ENCODE measurements at places on chromosomes 16 and 17. TPM values are rescaled to one million over a fixed set of nuclear protein-coding genes. Genes with fewer than 3 reads are reported as not detected.

DNA sequence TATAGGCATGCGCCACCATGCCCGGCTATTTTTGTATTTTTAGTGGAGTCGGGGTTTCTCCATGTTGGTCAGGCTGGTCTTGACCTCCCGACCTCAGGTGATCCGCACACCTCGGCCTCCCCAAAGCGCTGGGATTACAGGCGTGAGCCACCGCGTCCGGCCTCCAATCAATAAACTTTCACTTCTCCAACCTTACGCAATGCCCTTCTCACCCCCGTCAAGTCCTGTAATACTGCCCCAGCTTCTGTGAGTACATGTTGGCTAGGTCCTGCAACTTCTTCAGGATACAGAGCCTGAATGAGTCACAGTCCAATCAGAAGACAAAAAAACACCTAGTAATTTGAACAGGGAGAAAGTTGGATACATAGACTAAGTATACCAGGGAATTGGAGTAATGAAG, 47.1 kb upstream of the PHOSPHO1 start:
- no peak overlapping the region for H3K27ac ChIP-seq
- no peaks in the 10 kb centered on the region for H3K27me3 ChIP-seq
- no peaks in the 10 kb centered on the region for H3K4me1 ChIP-seq

CLCN7 gene
- 91.2 TPM for polyA plus RNA-seq

PNMT gene
- 11.7 TPM for polyA plus RNA-seq

TMEM238L gene
- not detected for polyA plus RNA-seq

- H3K4me3 ChIP-seq = no peak overlapping the region
- H3K27me3 ChIP-seq = no peaks in the 10 kb centered on the region
- H3K4me1 ChIP-seq = no peaks in the 10 kb centered on the region
Measured at GRCh38 chr17:9286434-9286833, 265.1 kb downstream of the NTN1 start.

DNA sequence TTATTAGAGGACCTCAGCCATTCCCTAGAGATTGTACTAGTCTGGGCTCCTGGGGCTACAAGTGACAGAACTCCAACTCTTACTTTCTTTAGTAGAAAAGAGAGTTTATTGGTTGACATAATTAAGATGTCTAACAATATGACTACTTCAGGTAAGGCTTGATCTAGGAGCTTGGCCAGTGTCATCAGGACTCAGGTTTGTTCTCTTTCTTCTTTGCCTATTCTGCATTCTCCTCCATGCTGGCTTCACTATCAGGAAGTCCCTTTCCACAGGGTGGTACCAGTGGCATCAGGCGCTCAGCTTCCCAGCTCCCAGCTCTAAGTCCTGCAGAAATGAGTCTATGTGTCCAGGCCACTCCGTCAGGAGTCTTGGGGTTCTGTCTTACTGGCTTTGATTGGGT, 286.1 kb upstream of the EEF2KMT start:
- no peak overlapping the region for H3K4me3 ChIP-seq
- H3K36me3 ChIP-seq = no peaks in the 10 kb centered on the region
- no peaks in the 10 kb centered on the region for H3K27me3 ChIP-seq
- DNase-seq = no peak
- H3K4me1 ChIP-seq = no peaks in the 10 kb centered on the region
- no peak overlapping the region for H3K27ac ChIP-seq

- no peaks in the 10 kb centered on the region for H3K36me3 ChIP-seq
- no peaks in the 10 kb centered on the region for H3K27me3 ChIP-seq
- H3K4me1 ChIP-seq = no peaks in the 10 kb centered on the region
- H3K27ac ChIP-seq = peak overlapping the region; percentile 25
- no peak overlapping the region for H3K4me3 ChIP-seq
Measured at GRCh38 chr16:87966685-87967185, 15.5 kb downstream of the BANP start.

BIRC5 gene
- 0.53 TPM for polyA plus RNA-seq

DNA sequence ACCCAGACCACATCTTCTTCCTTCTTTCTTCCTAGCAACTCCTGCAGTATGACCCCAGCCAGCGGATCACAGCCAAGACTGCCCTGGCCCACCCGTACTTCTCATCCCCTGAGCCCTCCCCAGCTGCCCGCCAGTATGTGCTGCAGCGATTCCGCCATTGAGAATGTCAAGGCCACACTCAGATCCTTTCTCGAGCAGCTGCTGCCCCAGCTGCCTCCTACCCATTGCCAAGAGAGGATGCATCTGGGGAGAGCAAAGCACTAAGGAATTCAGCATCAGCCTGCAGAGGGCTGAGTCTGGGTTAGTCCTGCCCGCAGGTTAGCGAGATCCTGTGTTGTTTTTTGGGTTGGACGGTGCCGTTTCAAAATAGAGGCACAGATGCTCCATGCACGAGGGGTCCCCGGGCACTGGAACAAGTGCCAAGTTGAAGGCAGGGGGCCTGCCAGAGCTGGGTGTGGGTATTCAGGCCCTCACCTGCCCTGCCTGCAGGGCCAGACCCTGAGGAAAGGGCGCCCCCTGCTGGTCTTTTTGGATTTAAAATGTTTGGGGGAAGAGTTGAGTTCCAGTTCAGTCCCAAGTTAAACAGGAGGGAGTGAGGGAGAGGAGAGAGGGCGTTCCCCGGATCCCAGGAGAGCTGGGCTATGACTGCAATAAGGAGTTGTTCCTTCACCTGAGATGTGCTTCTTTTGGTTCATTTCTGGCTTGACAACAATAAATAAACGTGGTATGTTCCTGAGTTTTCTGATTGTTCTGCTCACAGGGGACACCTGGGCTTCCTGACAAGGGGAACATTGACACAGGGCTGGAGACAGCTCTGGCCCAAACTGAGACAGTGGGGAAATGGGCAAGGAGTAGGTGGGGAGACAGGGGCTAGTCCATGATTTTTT, 4.9 kb downstream of the CDK3 start:
- peak; percentile 86 for DNase-seq
- no peaks in the 10 kb centered on the region for H3K27me3 ChIP-seq
- no peak overlapping the region for H3K27ac ChIP-seq
- no peak overlapping the region for H3K4me3 ChIP-seq
- no peaks in the 10 kb centered on the region for H3K36me3 ChIP-seq

- no peaks in the 10 kb centered on the region for H3K36me3 ChIP-seq
- no peaks in the 10 kb centered on the region for H3K4me1 ChIP-seq
- H3K27ac ChIP-seq = no peak overlapping the region
Measured at GRCh38 chr17:47797797-47798196, 23.8 kb downstream of the OSBPL7 start.

DNA sequence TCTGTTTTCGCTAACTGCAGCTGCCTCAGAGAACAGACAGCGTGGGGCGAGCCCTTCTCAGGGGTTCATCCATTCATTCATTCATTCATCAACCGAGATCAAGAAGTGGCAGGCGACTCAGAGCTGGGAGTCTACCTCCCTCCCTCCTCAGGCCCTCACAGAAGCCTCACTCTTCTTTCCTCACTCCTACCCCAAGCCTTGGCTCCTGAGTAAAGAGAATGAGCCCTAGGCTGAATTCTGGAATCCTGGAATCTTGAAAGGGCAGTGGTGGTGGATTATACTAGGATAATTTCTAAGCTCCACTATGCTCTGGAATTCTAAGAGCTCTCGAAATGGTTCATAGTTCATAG, 2.3 kb upstream of the DLX3 start:
- no peak for DNase-seq
- no peaks in the 10 kb centered on the region for H3K27me3 ChIP-seq
- no peaks in the 10 kb centered on the region for H3K36me3 ChIP-seq
- H3K4me3 ChIP-seq = no peak overlapping the region
- peaks cover 10% of the 10 kb centered on the region for H3K4me1 ChIP-seq

GRCh38 chr16:82874271-82874670, 247.5 kb downstream of the CDH13 start:
- H3K27me3 ChIP-seq = no peaks in the 10 kb centered on the region
- H3K4me1 ChIP-seq = no peaks in the 10 kb centered on the region
- H3K4me3 ChIP-seq = no peak overlapping the region

PRR35 gene
- 0.72 TPM for polyA plus RNA-seq

DNA sequence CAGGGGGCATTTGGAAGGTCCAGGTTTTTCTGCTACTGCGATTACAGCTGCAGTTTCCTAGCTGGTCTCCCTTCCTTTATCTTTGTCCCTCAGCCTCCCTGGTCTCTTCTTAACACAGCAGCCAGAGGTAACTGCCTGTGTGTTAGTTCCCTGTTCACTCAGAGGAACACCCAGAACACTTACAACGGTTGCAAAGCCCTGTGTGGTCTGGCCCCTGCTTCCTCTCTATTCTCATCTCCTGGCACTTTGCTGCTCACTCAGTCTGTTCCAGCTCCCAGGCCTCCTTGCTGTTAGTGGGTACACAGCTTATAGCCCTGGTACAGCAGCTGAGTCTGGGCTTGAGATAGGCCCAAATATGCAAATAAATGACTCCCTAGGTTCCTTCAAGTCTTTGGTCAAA, 16.4 kb downstream of the NTN1 start:
- no peak overlapping the region for H3K4me3 ChIP-seq
- H3K36me3 ChIP-seq = no peaks in the 10 kb centered on the region
- no peaks in the 10 kb centered on the region for H3K4me1 ChIP-seq
- no peaks in the 10 kb centered on the region for H3K27me3 ChIP-seq
- no peak overlapping the region for H3K27ac ChIP-seq

GRCh38 chr16:87149051-87149450, 168.1 kb downstream of the C16orf95 start:
- H3K27me3 ChIP-seq = no peaks in the 10 kb centered on the region
- H3K4me3 ChIP-seq = no peak overlapping the region
- H3K27ac ChIP-seq = no peak overlapping the region
- no peaks in the 10 kb centered on the region for H3K4me1 ChIP-seq

SHISA6 gene
- 0.49 TPM for polyA plus RNA-seq

GRCh38 chr16:23975293-23975692, 139.5 kb downstream of the PRKCB start:
- H3K4me1 ChIP-seq = no peaks in the 10 kb centered on the region
- no peaks in the 10 kb centered on the region for H3K36me3 ChIP-seq
- H3K27ac ChIP-seq = no peak overlapping the region
- no peak overlapping the region for H3K4me3 ChIP-seq
- no peaks in the 10 kb centered on the region for H3K27me3 ChIP-seq

DNA sequence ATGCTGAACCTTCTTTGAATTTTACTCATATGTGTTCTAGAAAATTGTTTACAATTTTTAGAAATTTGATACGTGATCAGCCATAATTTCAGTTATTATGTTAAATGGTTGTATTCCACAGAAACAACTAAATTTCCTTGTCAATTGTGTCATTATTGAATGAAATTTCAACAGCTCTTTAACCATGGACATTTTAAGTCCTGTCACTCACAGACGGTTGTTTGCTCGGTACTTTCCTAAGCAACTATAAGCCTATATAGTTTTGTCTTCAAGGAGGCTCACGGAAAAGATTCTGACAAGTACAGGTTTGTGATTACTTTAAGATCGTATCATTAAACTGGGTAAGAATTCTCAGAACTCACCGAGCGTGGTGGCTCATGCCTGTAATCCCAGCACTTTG, 31.8 kb downstream of the SLC39A11 start:
- H3K4me3 ChIP-seq = no peak overlapping the region
- H3K36me3 ChIP-seq = no peaks in the 10 kb centered on the region
- DNase-seq = no peak
- H3K4me1 ChIP-seq = no peaks in the 10 kb centered on the region
- H3K27me3 ChIP-seq = no peaks in the 10 kb centered on the region

PTX4 gene
- not detected for polyA plus RNA-seq

RANGRF gene
- polyA plus RNA-seq = 27.4 TPM

DNA sequence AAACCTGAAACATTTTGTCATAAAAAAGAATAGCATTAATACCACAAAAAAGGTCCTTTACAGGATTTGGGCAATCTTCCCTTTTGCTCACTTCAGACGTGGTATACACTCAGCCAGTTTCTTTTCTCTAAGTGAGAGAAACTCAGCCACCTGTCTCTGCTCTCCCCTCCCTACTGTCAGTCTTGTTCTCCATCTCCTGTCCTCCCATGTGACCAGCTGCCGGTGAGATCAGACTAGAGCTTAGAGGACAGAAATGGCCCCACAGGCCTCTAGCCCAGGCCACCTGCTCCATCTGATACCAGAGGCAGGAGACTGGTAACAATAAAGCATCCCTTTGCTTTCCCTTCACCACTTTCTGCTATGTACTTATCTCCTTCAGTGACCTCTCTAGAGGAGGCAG, 34.9 kb downstream of the CMC2 start:
- no peak overlapping the region for H3K27ac ChIP-seq
- no peaks in the 10 kb centered on the region for H3K36me3 ChIP-seq
- H3K27me3 ChIP-seq = no peaks in the 10 kb centered on the region
- no peak overlapping the region for H3K4me3 ChIP-seq
- H3K4me1 ChIP-seq = peaks cover 15% of the 10 kb centered on the region

USH1G gene
- polyA plus RNA-seq = 0.09 TPM

- H3K4me1 ChIP-seq = peaks cover 27% of the 10 kb centered on the region
- H3K27me3 ChIP-seq = no peaks in the 10 kb centered on the region
- peaks cover 7% of the 10 kb centered on the region for H3K36me3 ChIP-seq
- H3K27ac ChIP-seq = no peak overlapping the region
- H3K4me3 ChIP-seq = no peak overlapping the region
Measured at GRCh38 chr16:68232335-68232734, 3.6 kb downstream of the ESRP2 start.

GRCh38 chr16:29237971-29238370, 168.5 kb downstream of the NPIPB11 start:
- H3K4me3 ChIP-seq = no peak overlapping the region
- H3K4me1 ChIP-seq = no peaks in the 10 kb centered on the region
- DNase-seq = no peak
- H3K27ac ChIP-seq = no peak overlapping the region
- no peaks in the 10 kb centered on the region for H3K27me3 ChIP-seq
- no peaks in the 10 kb centered on the region for H3K36me3 ChIP-seq

DNA sequence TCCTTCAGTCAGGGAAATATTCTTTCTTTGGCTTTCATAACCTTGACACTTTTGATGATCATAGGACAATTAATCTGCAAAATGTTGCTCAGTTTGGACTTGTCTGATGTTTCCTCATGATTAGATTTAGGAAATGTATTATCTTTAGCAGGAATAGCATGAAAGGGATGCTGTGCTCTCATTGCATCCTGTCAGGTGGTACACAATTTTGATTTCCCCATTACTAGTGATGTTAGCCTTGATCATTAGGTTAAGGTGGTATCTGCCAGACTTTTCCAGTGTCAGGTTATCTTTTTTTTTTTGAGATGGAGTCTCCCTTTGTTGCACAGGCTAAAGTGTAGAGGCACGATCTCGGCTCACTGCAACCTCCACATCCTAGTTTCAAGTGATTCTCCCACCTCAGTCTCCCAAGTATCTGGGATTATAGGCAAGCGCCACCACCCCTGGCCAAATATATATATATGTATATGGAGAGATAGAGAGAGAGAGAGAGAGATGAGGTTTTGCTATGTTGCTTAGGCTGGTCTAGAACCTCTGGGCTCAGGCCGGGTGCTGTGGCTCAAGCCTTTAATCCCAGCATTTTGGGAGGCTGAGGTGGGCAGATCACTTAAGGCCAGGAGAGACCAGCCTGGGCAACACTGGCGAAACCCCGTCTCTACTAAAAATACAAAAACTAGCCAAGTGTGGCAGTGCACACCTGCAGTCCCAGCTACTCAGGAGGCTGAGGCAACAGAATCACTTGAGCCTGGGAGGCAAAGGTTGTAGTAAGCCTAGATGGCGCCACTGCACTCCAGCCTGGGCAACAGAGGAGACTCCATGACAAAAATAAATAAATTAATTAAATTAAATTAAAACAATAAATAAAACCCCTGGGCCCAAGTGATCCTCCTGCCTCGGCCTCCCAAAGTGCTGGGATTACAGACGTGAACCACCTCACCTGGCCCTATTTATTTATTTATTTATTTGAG, 15.8 kb upstream of the CAVIN1 start:
- H3K36me3 ChIP-seq = no peaks in the 10 kb centered on the region
- no peak overlapping the region for H3K27ac ChIP-seq
- H3K27me3 ChIP-seq = no peaks in the 10 kb centered on the region
- DNase-seq = no peak
- H3K4me3 ChIP-seq = no peak overlapping the region

All from pancreas (tissue), 10 donors.